Left renal cortex interstitium (tissue), 4 donors: ENCODE measurements at places on chromosomes 1 and 21. TPM values are rescaled to one million over a fixed set of nuclear protein-coding genes. Genes with fewer than 3 reads are reported as not detected.

Gene SRM
- polyA plus RNA-seq = 40.6 TPM

Gene CLCNKB
- 37.3 TPM for polyA plus RNA-seq

Gene CYP2J2
- 1.1 TPM for polyA plus RNA-seq

Gene NOC2L
- polyA plus RNA-seq = 55.8 TPM

Gene NPHS2
- 384 TPM for polyA plus RNA-seq

Gene LIPI
- polyA plus RNA-seq = 0.32 TPM

GRCh38 chr1:26404641-26405040 lies 6.0 kb upstream of the LIN28A start:
- no peak for DNase-seq

- no peak for DNase-seq
These were observed 195.2 kb downstream of the MRPL39 start for GRCh38 chr21:25412100-25412499.

GRCh38 chr1:188128761-188129160 lies 1300.0 kb downstream of the PLA2G4A start:
- no peak for DNase-seq

- no peak for DNase-seq
These were observed 34.1 kb downstream of the KIRREL1 start for GRCh38 chr1:158027508-158027907.

GRCh38 chr1:178393370-178393769 lies 103.4 kb downstream of the CLEC20A start:
- DNase-seq = no peak

DNA sequence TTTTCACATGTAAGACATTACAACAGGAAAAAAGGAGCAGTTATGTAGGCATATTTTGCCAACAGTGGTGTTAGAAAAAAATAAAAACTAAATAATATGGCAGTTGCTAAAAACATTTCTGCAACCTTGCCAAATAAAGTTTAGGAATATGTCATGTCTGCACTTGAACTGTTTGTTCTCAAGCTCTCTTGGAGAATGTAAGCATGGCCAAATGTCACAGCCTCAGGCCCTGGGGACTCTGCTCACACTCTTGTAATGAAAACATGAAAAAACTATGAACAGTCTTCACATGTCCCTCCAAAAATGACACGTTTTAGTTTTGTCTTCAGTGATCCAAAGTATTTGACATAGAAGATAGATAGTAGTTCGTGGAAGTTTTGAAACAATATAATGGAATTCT lies 753.3 kb downstream of the LTN1 start:
- no peak for DNase-seq

GRCh38 chr1:150552128-150552910 lies 3.1 kb downstream of the ADAMTSL4 start:
- DNase-seq = no peak

GRCh38 chr21:44574457-44575306 lies 1.2 kb downstream of the KRTAP10-4 start:
- no peak for DNase-seq

DNA sequence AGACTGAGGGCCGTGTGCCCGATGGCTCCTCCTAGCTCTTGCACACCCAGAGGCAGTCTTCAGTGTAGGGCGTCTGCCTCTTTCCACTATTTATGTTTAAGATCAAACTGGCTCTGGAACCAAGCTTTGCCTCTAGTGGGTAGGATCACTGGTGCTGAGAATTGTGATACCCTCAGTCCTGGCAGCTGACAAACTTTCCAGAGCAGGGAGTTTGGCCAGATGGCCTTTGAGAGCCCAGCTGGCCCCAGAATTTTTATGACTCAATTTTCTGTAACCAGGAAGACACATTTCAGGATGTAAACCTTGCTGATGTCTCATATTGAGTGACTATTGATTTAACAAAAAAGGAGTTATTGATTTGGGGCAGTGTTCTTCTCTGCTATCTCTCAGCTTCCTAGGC lies 6.7 kb downstream of the COQ8A start:
- DNase-seq = no peak

DNA sequence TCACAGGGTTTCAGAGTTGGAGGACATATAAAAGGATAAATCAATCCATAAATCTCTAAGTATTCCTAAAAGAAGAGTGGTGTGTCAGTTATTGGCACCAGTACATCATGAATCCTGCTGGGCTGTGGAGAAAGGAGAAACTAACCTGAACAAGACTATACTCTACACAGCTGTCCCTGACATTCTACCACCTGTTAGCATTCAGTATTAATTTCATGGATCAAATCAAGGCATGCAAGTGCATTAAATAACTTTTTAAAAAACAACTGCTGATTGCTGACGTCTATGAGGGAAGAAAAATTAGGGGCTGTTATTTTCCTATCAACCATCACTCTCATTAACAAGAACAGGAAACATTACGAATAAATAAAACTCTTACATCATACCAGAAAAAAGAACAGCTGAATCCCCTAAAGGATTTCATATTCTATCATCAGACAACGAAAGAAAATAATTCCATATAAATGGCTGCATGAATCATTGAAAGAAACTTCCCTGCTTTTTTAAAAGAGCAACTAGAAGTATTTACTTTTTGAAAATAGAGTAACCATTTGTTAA lies 121.7 kb downstream of the ATF6 start:
- no peak for DNase-seq

- DNase-seq = no peak
These were observed 350.0 kb downstream of the KCNH1 start for GRCh38 chr1:210783925-210784324.
